ENCODE measurements at places on chromosomes 7 and 10.

GRCh38 chr7:94444813-94445212 lies 50.1 kb downstream of the COL1A2 start:
- no peak for DNase-seq

- DNase-seq: no peak
Measured at GRCh38 chr10:93352638-93353383, 129.3 kb downstream of the MYOF start.

GRCh38 chr7:157473051-157473569 lies 136.3 kb downstream of the DNAJB6 start:
- no peak for DNase-seq

DNA sequence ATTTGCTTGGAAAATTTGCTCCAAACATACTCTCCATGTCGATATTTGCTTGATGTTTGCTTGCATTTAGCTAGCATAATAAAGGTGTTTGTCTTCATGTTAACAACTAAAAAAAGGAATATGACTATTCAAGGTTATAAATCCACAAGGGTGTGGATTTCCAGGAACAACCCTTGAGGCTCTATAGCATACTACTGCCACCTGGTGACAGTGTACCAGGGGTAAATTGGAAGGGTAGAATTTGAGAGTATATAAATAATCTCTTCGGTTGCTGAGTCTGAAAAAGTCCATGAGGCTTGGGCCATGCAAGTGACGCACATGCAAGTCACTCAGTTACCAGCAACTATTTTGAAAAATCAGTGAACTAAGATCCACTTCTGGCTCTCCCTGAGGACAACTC lies 68.4 kb downstream of the SLIT1 start:
- no peak for DNase-seq

GRCh38 chr10:125026974-125027735 lies 85.2 kb downstream of the ZRANB1 start:
- DNase-seq: no peak

- no peak for DNase-seq
Measured at GRCh38 chr7:23615331-23615730, 18.1 kb downstream of the CCDC126 start.

DNA sequence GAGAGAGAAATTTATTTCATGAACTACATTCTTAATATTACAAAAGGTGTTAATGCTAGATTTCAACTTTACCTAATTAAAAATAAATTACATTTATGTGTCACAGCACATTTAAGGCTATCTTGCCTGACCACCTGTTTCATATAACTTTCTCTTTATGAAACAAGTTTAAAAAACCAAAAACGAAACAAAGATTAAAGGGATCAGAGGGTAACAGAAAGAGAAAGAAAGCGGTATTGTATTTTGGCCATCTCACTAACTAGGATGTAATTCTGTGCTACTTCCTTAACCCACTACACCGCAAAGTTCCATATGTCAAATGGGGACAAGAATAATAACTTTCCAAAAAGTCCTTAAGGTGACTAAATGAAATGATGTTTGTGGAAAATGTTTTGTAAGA lies 6.3 kb upstream of the RHOBTB1 start:
- DNase-seq: no peak

DNA sequence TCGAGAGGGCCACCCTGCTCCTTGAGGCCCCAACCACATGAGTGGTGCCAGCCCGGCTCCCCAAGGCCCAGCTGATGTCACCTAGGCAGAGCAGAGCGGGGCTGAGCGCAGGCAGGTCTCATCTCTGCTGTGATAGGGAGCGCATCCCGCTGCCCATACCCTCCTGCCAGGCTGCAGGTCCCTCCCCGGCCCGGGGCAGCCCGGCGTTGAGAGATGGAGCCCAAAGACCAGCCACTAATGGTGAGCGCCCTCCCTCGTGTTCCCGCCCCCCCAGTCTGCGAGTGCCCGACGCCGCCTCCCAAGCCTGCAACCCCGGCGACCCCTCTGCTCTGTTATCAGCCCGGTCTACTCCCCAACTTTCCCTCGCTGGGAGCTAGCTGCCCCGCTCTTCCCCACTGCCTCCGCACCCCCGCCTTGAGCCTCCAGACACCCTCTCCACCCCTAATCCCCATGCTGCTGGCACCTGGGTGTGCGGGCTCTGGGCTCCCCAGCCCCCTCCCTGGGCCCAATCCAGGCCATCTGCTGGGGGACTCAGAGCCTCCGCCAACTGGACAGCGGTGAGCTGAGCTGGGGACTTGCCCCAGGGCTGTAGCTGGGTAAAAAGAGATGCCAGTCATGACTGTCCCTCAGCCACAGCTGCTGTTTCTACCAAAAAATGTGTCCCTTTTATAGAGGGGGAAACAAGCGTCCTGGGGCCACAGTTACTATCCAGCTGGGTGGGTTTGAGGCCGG lies 19.7 kb upstream of the CHST12 start:
- DNase-seq: no peak

- no peak for DNase-seq
Measured at GRCh38 chr7:116028787-116029186, 1.8 kb downstream of the TFEC start.

- no peak for DNase-seq
Measured at GRCh38 chr10:58063861-58064480, 203.7 kb downstream of the IPMK start.

- DNase-seq: no peak
Measured at GRCh38 chr10:87053111-87053510, 33.0 kb downstream of the FAM25A start.
